CD4-positive, alpha-beta T cell treated with Interleukin-1 beta for 1 hour (primary cell): ENCODE measurements at places on chromosomes 6 and 20.

GRCh38 chr6:36177166-36177565 is 19.4 kb upstream of the BRPF3 start:
- DNase-seq, result no peak

DNA sequence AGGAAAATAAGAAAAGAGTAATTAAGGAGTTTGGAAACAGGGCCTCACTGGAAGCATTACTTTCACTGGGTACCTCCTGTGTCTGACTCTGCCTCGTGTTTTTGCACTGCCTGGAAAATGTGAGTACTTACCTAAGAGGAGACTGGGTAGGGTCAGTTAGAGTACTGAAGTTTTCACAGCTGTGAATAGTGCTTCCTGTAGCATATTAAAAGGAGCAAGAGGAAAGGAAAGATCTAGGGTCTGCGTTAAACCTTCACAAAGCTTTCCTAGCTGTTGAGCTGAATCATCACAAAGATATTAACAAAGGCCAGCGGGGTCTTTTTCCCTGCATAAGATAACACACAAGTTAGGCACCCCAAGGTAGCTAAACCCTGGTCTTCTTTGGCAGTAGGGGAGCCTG is 82.3 kb downstream of the MLIP start:
- DNase-seq, result no peak

DNA sequence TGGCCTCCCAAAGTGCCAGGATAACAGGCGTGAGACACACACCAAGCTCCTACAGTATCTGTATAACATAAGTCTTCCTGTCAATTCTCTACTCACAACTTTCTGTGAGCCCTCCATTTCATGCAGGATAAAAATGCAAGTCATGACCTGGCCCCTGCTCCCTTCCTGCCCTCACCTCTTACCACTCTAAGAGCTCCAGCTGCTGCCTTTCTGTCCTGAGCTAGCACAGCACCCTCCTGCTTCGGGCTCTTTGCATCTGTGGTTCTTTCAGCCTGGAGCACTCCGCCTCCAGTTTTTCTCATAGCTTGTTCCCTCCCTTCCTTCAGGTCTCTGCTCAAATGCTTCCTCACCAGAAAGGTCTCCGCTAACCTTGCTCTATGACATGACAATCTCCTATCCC is 23.7 kb upstream of the TRPC4AP start:
- no peak for DNase-seq

DNA sequence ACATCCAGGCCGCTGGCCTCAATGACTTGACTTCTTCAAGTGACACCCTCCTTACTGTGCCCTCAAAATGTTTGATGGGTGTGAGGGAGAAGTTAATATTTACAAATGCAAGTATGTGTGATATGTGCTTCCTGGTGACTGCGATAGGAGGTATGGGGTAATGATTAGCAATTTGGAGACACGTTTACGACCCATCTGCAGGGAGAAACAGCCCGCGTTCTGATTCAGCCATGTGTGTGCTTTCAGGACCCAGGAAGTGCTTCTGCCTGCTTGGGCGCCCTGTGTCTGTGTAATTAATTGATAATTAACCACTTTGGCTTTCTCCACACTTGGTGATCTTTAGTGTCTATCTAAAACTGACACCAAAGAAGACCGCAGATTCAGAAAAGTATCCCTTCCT is 25.0 kb downstream of the SIRPA start:
- DNase-seq, result no peak

DNA sequence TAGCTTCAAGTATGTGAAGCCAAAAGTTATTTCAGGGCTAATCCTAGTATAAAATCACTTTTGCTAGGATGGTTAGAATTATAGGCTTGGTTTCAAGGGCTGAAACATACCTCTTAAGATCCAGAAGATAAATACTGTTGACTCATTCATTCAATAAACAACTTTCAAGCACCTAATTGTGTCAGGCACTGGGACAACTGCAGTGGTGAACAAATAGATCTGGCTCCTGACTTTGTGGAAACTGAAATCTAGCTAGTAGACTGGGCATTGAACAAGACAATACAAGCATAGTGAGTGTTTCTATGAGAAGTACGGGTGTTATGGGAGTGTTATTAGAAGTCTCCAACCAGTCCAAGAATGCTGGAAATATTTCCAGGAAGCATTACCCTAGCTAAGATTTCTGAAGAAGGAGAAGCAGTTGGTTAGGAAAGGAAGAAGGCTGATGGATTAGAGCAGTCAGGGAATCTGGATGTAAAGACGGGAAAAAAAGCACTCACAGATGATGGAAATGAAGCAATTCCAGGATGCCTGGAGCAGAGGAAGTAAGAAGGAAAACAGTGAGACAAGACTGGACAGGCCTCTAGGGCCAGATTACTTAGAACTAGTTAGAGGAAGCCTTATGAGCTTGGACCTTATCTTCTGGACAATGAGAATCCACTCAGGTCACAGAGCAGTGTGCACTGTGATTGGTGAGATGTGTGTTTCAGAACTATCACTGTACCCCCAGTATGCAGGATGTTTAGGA is 132.6 kb upstream of the RAB32 start:
- DNase-seq, result no peak

DNA sequence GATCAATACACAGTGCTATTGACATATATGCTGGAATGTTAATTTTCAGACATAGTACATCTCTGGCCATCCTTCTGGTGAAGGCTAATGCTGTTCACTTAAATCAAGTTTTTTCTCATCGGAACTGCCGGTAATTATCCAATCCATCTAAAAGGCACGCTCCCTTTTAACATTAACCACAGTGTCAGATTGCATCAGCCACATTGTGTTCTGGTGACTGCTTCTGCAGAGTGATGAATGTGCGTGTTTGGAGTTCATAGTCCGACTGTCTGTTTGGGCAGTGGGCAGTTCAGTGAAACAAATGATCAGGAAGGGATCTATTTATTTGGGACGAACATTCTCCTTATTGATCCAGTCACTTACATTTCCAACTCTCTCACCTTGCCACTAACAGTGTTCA is 49.5 kb downstream of the SOBP start:
- DNase-seq, result no peak

- no peak for DNase-seq
Observed at GRCh38 chr6:107956181-107956580, 1.8 kb downstream of the SEC63 start.

DNA sequence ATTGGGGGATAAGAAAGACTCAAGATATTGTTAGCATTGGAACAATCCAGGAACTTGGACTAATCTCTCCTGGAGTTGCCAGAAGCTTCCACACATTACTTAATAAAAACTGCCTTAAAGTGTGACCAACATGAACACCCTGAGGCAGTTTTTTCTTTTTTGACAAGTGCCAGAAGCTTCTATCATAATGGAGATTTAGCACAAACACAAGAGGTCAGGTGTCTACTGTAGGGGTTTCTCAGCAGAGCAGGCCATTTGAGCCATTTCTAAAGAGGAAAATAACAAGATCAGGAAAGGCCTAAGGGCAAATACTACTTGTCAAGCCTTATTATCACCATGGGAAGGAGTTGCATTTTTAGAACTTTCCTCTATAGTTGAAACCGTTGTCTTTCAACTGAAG is 361.5 kb downstream of the EPM2A start:
- DNase-seq, result no peak

GRCh38 chr6:3001773-3002293 is 2.1 kb downstream of the NQO2 start:
- DNase-seq, result peak; percentile 48

- DNase-seq, result no peak
Observed at GRCh38 chr6:49888742-49889431, 22.6 kb upstream of the CRISP1 start.

- no peak for DNase-seq
Observed at GRCh38 chr20:61541537-61541936, 289.5 kb downstream of the CDH4 start.

DNA sequence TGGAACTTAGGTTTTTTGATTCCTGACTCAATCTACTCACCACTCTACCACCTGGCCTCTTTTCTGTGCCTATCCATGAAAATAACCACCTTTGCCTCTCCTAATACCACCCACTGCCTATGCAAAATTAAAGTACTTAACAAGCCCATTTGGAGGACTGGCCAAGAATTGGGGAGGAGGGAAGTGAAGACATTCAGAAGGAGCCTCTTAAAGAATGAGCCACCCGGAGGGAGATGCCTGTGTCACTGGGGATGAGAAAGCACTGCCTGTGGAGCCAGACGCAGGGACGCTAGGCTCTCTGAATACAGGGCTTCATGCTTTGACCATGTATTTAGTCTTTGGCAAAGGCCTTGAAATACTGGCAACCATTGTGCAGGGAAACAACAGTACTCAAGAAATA is 40.0 kb upstream of the MRPS10 start:
- no peak for DNase-seq

GRCh38 chr6:19637010-19637409 is 200.2 kb upstream of the ID4 start:
- no peak for DNase-seq

GRCh38 chr6:120916844-120917243 is 417.4 kb downstream of the TBC1D32 start:
- DNase-seq, result no peak

DNA sequence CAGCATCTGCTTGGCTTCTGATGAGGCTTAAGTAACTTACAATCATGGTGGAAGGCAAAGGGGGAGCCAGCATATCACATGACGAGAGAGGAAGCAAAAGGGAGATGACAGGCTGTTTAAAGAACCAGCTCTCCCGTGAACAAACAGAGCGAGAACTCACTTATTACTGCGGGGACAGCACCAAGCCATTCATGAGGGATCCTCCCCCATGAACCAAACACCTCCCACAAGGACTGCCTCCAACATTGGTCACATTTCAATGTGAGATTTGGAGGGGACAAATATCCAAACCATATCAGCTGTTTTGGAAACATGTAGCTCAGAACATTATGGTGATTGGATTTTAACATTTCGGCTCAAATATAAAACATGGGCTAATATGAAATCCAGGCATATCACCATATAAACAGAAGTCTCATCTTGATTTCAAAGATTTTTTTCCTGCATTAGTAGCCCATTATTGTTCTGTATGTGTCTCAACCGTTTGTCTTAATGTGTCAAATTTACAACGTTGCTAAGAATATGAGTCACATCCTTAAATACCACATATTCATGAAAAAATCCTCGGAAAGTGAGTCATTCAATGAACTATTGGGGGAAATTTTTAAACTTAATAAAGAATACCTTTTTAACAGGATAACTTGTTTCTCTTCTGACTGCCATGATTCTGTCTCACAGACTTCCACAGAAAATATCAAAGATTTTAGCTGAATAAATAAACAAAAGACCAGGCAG is 894.3 kb downstream of the TFAP2A start:
- no peak for DNase-seq

DNA sequence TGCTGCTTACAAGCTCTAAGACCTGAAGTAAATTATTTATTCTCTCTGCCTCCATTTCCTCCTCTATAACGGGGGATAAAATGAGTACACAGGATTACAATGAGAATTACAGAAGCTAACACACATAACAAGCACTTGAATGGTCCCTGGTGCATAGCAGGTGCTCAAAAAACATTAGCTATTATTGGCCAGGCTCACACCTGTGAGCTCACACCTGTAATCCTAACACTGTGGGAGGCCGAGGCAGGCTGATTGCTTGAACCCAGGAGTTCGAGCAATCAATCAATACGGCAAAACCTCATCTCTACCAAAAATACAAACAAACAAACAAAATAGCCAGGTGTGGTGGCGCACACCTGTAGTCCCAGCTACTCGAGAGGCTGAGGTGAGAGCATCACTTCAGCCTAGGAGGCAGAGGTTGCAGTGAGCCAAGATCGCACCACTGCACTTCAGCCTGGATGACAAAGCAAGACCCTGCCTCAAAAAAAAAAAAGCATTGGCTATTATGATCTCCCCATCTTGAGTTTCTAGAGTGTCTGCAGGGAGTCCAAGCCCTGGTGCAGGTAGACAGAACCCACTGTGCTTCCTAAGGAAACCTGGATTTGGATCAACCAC is 68.1 kb downstream of the PREX1 start:
- no peak for DNase-seq

GRCh38 chr6:2998998-2999617 is 586 bp upstream of the NQO2 start:
- peak; percentile 66 for DNase-seq

DNA sequence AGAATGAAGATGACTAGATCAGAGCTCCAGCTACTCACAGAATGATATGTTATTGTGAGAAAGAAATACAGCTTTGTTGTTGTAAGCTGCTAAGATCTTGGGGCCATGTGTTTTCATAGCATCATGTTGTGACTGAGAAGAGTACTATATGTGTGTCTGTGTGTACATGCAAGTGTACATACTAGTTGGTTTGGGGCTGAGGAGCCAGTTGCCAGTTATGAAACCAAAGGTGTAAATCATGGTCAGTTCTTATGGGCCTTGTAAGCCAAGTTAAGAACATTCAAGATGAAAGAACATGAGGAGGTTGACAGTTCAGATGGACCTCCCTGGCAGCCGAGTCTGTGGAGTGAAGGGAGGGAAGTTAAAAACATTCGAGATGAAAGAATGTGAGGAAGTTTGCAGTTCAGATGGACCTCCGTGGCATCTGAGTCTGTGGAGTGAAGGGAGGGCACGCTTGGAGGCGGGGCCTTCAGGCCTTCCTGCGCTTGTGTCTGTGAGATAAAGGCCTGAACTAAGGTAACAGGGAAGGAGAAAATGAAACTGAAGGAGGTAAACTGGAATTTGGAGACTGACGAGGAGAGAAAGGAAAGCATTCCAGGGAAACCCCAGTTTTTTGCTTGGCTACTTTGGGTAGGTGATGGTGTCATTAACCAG is 13.9 kb downstream of the AFDN start:
- no peak for DNase-seq

DNA sequence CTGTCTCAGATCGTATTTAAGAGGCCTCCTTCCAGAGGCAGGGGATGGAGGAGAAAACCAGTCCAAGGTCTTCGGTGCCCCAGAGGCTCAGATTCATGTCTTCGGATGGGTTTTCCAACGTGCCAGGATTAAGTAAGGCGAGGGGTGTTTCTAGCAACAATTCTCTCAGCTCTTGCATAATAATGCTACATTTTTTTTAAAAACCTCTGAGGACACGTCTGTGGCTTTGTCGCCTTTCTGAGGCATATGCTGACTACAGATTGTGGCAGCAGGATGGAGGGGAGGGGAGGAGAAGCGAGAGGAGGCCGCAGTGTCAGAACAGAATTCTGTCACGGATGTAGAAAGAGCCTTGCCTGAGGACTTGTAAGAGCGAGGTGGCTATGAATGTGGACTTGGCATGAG is 17.7 kb upstream of the CCDC167 start:
- peak; percentile 83 for DNase-seq

GRCh38 chr6:151999194-151999593 is 191.7 kb downstream of the ESR1 start:
- DNase-seq, result no peak

- DNase-seq, result no peak
Observed at GRCh38 chr6:137762168-137763090, 104.6 kb upstream of the TNFAIP3 start.
